ENCODE measurements at places on chromosomes 3 and 15.

DNA sequence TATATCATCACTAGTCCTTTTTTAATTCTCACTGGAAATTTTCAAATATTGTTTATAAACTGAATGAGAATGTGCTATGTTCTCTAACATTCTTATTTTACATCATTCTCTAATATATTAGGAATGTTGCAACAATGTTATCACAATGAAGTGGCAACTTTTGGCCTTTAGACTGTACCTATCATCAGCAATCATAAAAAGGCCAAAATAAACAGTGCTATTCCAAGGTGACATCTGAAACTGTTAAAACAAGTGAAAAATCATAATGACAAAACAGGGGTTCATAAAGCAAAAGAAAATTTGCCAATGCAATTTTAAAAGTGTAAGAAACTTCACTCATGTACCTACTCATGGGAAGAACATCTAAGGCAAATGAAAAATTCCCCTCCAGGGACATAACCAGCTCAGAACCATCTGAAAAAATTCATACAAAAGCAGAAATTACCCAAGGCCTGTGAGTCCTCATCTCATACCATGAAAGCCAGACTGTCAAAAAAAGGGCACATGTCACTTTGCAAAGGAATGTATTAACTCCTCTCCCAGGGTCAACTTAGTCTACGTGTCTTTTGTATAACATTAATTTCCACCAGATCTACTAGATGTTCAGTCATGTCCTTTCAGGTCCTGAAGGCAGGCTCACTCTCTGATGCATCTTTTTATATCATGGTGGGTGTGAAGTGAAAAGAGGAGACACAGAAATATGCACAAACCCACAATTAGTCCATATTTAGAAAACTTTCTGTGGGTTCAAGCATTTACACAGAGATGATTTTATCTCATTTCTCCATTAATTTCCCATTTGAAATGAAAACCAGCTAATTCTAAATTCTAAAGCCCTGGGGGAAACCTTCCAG lies 211.9 kb downstream of the CBLB start:
- DNase-seq: no peak

- no peak for DNase-seq
Observed at GRCh38 chr3:187810021-187810446, 64.8 kb upstream of the BCL6 start.

GRCh38 chr3:146262371-146263110 lies 11.6 kb upstream of the PLSCR4 start:
- no peak for DNase-seq

GRCh38 chr3:165133188-165133899 lies 55.0 kb upstream of the SI start:
- DNase-seq: no peak

GRCh38 chr15:49492151-49492550 lies 69.1 kb downstream of the FGF7 start:
- no peak for DNase-seq

DNA sequence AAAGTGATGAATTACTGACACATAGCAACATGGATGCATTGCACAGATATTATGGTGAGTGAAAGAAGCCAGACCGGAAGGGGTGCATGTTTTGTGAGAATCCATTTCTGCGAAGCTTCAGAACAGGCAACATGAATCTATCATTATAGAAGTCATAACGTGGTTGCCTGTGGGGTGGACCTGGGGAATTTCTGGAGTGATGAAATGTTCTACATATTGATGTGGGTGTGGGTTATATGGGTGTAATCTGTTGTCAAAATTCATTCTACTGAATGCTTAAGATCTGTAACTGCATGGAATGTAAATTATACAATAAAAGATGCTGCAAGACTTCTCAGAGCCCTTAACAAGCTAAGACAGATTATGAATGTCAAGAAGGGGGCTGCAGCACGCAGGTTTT lies 25.2 kb upstream of the TSPAN3 start:
- no peak for DNase-seq

DNA sequence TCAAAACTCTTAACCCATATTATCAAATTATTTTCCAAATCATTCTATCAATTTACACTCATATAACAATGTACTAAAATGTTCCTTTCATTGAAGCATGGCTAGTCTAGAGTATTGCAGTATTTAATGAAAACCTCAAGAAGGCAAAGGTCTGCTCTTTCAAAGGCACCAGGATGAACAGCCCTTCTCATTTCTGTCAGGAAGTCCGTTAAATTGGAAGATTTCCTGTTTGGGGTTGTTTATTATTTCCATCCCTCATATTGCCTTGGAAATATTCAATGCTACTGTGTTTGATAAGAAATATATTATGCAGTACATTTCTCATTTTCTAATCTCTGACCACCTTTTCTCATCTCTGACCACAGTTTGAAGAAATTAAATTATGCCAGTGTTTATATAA lies 25.1 kb downstream of the ACKR4 start:
- no peak for DNase-seq

All from NCI-H1092 treated with DMSO at 0.1 percent for 48 hours (cell line).